ENCODE measurements at places on chromosomes 13 and 19.
A peak's percentile ranks its signal among the peaks of the same experiment; 100 is the strongest.

DNA sequence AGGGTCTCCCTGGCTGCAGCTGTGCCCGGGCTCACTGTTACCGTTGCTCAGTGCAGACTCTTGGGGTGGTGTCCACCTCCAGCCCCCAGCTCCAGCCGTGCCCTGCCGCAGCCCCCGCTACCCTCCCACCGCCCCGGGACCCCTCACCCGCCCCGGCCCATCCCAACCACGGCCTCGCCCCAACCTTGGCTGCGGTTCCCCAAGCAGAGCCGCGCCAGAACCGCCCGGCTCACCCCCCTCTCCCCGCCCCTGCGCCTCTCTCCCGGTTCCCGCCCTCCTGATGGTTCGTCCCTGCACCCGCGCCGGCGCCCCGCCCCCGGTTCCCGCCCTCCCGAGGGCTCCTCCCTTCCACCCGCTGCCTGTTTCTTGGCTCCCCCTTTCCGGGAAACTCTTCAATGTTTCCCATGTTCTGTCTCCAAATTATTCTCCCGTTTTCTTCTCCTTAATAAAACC lies 40.3 kb downstream of the ANKRD10 start:
- DNase-seq = peak; percentile 68

DNA sequence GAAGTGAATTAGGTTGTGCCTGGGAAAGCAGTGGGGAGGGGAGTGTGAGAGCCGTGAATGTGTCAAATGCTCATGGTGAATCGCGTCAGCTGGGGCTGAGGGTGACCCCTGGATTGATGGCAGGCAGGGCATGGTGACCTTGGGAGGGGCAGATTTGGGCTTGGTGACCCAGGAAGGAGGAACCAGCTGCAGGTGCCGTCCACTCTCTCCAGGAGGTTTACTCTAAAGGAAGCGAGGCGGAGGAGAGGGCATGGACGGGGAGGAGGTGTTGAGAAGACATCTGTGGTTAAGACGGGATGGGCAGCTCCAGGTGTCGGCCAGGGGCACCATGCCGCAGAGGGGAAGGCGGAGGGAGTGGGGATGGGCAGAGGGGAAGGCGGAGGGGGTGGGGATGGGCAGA lies 28.7 kb downstream of the TMEM255B start:
- no peak for DNase-seq

DNA sequence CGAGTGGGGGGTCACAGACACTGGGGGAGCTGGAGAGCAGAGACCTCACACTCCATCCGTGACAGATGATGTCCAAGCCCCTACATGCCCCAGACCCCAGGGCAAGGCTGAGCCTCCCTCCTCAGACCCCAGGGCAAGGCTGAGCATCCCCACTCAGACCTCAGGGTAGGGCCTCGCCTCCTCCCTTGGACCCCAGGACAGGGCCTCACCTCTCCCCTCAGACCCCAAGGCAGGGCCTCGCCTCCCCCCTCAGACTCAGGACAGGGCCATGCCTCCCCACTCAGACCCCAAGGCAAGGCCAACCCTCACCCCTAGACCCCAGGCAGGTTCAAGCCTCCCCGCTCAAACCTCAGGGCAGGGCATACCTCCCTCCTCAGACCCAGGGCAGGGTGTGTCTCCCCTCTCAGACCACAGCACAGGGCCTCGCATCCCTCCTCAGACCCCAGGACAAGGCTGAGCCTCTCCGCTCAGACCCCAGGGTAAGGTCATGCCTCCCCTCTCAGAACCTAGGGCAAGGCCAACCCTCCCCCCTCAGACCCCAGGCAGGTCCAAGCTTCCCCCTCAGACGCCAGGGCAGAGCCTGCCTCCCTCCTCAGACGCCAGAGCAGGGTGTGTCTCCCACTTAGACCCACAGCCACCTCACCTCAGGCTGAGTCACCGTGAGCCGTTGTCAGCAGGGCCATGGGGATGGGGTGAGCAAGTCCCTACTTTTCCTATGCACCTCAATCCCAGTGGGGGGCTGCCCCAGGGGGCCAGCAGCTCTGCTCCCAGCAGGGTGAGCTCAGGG lies 1.7 kb upstream of the S1PR4 start:
- peak; percentile 22 for DNase-seq

- peak; percentile 81 for DNase-seq
These were observed 1.0 kb downstream of the AXL start for GRCh38 chr19:41219924-41220567.

DNA sequence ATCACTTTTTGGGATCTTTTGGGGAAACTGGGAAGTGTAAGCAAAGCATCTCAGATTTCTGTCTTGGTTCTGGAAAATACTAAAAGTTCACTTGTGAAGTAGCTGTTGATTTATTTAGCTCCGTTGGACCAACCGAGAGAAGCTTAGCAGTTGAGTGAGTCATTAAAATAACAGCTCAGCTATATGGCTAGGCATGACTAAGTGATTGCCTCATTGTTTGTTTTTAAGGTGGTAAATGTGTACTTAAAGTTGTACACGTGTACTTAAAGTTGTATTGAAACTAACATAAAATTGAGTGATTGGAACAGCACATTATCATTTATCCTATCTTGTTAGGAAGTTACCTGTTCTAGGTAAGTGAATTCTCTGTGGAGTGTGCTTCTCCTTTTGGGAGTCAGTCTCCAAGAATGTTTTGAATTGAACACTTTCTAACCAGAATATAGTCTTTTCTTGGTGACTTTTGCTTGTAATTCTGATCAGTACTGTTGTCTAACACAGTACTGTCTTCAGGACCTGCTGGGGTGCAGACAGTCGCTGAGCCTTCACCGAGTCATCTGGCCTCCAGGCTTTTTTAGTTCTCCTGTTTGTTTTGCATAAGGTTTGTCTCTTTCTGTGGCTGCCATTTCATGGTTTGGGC lies 2.9 kb upstream of the DCUN1D2 start:
- DNase-seq = peak; percentile 94

GRCh38 chr19:57099199-57099661 lies 20.6 kb upstream of the USP29 start:
- peak; percentile 10 for DNase-seq

- no peak for DNase-seq
These were observed 460.0 kb downstream of the FOXO1 start for GRCh38 chr13:40206241-40207000.

GRCh38 chr13:30241532-30241931 lies 65.8 kb downstream of the KATNAL1 start:
- peak; percentile 7 for DNase-seq

DNA sequence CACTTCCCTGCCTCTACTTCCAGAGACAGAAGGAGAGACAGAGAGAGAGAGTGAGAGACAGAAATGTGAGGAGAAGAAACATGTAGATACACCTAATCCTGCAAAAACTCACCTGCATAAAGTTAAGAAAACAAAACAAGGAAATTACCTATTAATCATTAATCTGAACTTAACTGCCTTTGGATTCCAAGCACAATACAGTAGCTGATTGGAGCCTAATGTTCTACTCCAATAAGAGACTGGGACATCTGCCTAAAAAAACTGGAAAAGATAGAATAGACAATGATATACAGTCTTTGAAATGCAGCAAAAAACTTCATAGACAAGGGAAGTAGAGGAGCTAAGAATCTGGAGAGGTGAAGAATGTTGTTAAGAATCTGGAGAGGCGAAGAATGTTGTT lies 910.2 kb upstream of the SLC10A2 start:
- no peak for DNase-seq

- DNase-seq = no peak
These were observed 493.6 kb downstream of the FOXO1 start for GRCh38 chr13:40172878-40173277.

- DNase-seq = peak; percentile 94
These were observed 20.0 kb upstream of the ERCC1 start for GRCh38 chr19:45443462-45444317.

DNA sequence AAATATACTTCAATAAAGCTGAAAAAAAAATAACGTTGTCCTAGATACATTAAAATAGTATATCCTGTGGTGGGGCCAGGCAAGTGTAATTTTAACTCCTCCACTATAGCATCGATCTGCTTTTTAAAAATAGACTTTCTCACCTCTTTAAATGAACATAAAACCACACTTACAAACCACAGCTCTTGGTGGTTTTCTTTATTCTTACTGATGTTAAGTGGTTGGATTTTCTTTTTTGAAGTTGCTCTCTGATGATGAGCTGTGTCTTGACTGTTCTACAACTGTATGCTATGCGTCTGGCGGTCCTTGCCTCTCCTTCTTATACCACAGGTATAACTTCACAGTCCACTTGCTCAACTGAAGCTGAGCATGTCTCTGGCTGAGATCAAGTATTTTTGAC lies 721.5 kb upstream of the KLHL1 start:
- no peak for DNase-seq

DNA sequence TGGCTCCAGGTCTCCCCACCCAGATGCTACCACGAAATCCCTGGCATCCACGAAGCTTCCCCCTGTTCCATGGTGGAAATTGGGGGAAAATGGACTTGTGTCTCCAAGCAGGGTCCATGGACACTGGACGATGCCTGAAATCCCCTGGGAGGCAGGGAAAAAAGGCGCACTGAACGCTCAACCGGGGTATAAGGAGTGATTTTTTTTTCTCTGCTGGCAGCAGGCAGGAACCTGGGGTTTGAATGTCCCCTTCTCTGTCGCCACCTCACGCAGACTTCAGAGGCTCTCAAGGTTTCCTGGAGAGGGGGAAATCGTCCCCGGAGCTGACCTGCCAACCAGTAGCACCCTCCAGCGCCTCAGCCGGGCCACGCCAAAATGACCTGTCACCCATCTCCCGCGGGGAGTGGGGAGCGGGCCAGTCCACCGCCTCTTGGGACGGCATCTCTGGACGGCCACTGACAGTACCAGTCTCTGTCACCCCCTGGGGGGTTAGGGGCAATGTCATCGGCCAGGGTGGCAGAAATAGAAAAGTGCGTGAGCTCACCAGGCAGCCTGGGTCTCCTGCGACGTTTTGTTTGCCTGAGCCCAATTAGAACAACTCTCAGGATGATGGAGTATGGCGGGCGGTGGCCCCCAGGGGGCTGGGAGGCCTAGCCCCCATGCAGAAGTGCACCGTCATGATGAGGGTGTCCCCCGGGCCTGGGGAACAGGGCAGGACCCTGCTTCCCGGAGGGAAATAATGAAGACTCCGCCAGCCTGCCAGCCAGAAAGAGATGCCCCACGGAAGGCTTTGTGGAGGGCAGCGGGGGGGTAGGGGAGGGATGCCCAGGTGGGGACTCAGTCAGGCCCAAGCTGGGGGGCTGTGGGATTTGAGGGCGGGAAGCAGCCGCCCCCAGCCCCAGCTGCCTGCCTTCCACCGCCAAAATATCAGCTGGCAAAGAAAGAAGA lies 2.6 kb downstream of the PTPRS start:
- no peak for DNase-seq

DNA sequence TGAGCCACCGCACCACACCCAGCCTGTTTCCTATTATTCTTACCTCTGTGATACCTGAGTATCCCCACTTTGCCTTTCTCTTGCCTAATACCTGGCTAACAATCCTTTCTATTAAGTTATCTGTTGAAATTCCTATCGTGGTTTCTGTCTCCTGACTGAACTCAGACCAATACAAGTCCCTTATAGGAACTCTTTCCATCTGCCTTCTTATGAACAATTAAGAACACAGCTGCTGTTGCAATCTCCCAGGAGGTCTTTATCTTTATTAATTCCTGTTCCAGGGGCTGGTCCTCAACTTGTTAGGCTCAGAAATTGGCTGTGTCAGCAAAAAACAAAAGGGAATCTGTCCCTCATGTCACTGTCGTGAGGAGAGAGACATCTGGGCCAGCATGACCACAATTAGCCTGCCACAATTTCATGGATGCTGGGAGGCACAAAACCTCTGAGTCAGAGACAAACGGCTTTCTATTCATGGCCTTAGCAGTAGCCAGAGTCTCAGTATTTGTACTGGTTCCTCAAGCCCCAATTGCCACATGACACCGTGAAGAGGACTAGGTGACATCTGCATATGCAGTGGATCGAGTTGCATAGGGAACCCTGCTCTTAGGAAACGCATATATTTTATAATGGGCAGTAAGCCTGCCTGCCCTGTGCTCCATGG lies 58.2 kb downstream of the NUFIP1 start:
- DNase-seq = no peak

GRCh38 chr13:111074826-111075225 lies 40.3 kb upstream of the ARHGEF7 start:
- peak; percentile 19 for DNase-seq

GRCh38 chr13:76954538-76954937 lies 6.2 kb downstream of the ACOD1 start:
- no peak for DNase-seq

- no peak for DNase-seq
These were observed 9.1 kb downstream of the IRF3 start for GRCh38 chr19:49656456-49657109.

- DNase-seq = no peak
These were observed 284.3 kb downstream of the FOXO1 start for GRCh38 chr13:40381935-40382764.

DNA sequence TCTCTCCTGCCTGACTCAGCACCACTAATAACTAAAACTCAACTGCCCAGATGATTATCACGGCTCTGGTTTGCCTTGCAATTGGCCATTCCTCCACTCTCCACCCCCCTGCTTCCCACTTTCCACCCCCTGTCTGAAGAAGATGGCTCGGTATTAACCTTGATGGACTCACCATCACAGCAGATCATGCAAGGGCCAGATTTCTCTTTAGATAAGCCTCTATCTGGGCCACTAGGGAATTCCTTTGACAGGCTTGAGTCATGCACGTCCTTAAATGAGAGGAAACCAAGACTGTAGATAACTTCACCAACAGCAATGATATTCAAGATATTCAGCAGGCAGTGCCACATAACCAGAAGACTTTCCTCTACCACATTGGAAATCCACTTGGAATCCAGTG lies 131.1 kb upstream of the NBEA start:
- DNase-seq = no peak

DNA sequence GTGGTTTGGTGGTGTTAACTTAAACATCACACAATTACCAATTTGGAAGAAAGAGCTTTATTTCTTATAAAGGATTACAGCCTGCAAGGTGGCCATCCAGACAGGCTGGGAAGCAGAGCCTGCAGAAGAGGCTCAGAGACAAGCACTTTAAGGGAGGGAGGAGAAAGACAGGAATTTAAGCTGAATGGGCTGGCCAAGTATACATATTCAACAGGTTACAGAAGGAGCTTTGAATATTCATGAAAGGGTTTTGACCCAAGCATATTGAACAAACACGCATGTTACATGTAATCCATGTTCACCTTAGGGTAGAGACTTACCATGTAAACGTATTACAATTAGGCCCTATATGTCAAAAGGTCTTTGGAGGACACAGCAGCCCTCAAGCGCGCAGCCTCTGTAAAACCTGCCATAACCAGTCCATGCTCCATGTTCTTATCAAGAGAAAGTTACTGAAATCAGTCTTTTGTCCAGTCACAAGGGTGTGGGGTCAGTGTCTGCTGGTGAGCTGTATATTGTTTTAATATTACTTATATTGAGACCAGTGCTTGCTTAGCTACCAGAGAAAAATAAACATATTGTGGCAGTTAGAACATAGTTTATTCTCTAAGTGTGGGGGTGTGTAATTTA lies 19.9 kb downstream of the SIGLEC7 start:
- no peak for DNase-seq

All from fibroblast of skin of scalp (primary cell).